ENCODE measurements at places on chromosomes 5 and 9.

GRCh38 chr9:131419716-131420115 lies 25.8 kb downstream of the PRRC2B start:
- DNase-seq: no peak

DNA sequence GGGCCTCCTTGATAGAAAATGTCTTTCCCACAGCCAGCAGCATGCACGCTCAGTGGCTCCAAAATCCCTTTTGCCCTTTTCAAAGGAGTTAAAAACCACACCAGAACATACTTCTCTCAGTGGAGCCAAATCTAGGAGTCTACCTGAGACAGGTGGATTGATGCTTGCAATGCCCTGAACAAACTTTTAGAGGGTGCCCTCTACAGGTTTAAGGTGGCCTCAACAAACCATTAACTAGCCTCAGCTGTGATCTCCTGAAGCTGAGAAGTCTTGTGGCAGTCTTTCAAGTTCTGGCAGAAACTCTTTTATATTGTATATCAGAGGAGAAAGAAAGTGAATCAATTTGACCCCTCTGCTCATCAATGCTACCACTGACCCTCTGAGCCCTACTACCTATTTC lies 125.4 kb downstream of the MED27 start:
- no peak for DNase-seq

- DNase-seq: peak; percentile 20
Observed at GRCh38 chr5:141839015-141839513, 39.1 kb downstream of the PCDH1 start.

GRCh38 chr5:151476016-151476415 lies 28.6 kb downstream of the SLC36A1 start:
- DNase-seq: no peak

GRCh38 chr9:27204578-27204977 lies 92.4 kb downstream of the EQTN start:
- DNase-seq: no peak

Data from bone marrow (tissue), 2 donors.